Naive thymus-derived CD4-positive, alpha-beta T cell (primary cell): ENCODE measurements at places on chromosomes 12 and 14. TPM values are rescaled to one million over a fixed set of nuclear protein-coding genes. Genes with fewer than 3 reads are reported as not detected.

DNA sequence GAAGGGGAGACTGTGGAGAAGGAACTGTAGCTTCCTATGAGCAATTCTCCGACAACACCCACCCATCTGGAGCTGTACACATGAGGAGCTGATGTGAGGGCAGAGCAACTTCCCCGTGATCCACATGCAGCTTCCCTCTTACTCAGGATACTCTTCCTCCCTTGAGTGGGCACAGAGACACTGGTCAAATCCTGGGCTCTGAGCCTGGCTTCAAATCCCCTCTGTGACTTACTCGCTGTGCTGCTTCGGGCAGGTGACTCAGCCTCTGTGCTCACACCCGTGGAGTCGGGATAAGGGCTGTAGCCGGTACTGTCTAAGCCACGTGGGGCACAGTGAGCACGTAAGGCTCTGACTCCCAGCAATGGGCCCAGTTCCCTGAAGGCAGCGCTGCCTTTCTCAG, 31.1 kb downstream of the ZFYVE21 start:
- no peak for DNase-seq

GRCh38 chr12:124809878-124810277, 53.8 kb downstream of the SCARB1 start:
- no peak for DNase-seq

Gene MYL2
- total RNA-seq, result not detected

- DNase-seq, result no peak
These were observed 36.8 kb downstream of the JDP2 start for GRCh38 chr14:75464626-75465025.
